ENCODE measurements at places on chromosomes 6 and 20.

DNA sequence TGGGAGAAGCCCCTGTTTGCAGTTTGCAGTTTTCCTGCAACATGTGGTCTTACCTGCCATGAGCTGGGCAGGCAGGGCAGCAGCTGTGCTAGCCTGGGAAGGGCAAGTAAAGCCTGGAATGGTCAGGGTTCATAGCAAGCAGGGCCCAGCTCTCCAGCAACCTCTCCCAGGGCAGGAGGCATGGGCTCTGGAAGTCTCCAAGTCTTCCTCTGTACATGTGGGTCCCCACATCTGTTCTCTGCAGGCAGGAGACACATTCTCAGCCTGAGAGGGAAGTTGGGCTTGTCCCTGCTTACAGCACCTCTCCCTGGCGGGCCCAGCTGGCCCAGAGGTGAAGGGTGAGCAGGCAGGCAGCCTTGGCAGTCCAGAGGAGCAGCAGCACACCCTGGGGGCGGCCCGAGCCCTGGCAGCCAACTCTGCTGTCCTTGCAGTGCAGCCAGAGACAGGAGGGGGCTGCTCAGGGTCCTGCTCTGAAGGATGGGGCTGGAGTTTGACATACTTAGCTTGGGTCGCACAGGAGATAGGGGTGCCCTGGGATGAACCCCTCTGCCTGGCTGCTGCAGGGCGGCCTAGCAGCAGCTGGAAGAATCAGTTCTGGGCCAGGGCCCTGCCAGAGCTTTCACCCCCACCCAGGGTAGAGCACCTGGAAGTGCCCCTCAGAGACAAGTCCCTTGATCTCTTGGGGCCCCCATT lies 176.0 kb downstream of the MRPL14 start:
- no peak for DNase-seq

- DNase-seq = no peak
These were observed 278.6 kb downstream of the TBC1D7 start for GRCh38 chr6:13049666-13050254.

- no peak for DNase-seq
These were observed 78.2 kb downstream of the UBE3D start for GRCh38 chr6:82987416-82987815.

GRCh38 chr20:8232332-8232731 lies 100.3 kb downstream of the PLCB1 start:
- no peak for DNase-seq

- no peak for DNase-seq
These were observed 82.3 kb downstream of the GPX5 start for GRCh38 chr6:28607990-28608389.

DNA sequence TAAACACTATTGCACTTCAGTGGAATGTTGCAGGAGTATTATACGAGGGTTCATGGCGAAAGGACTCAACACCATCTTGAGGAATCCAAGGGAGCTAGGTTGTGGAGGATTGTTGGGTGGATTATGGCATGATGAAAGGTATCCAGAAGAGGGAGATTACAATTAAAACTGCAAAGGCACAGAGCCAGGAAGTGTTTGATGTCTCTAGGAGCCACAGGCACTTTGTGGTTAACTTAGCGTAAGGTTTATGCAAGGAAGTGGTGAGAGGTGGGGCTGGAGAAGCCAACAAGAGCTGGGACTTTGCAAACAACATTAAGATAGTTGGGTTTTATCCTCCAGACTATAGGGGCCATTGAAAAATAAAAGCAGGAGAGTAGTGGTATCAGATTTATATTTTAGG lies 86.6 kb upstream of the TPD52L1 start:
- no peak for DNase-seq

- no peak for DNase-seq
These were observed 310.8 kb downstream of the QKI start for GRCh38 chr6:163725008-163725941.

DNA sequence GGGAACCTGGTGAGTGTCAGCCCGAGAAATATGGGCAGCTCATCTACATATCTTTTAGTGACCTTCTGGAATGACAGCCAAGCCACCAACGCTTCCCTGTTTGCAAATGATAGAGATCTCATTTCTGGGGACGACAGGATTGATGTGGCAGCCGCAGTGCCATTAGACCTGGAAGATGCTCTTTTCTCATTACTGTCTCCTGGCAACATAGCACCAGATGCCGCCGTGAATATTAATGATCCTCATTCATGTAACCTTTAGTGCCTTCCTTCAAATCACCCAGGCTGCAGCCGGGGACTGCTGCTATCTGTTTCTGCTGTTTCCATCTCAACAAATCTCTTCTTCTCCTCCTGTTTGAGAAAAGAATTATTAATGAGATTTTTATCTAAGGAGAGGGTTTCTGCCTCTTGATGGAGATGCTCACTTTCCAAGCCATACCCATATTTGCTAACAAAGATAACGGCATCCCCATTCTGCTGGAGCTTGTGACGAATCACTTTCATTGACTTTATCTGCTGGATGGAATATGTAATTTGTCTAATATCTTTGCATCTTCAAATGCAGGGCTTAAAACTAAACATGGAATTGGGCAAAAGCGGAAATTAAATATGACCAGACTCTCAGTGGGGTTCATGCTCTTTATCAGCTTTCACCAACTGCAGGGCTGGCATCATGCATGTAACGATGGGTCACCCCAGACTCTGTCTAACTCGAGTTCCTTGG lies 74.8 kb upstream of the KIF16B start:
- no peak for DNase-seq

DNA sequence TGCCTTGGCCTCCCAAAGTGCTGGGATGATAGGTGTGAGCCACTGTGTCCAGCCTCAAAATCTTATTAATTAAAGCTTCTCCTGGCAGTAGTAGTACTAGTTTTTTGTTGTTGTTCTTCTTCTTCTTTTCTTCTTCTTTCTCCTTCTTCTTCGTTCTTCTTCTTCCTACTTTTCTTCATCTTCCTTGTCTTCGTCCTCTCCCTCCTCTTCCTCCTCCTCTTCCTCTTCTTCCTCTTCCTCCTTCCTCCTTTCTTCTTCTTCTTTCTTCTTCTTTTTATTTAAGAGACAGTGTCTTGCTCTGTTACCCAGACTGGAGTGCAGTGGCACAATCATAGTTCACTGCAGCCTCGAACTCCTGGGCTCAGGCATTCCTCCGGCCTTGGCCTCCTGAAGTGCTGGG lies 17.2 kb upstream of the DEK start:
- no peak for DNase-seq

DNA sequence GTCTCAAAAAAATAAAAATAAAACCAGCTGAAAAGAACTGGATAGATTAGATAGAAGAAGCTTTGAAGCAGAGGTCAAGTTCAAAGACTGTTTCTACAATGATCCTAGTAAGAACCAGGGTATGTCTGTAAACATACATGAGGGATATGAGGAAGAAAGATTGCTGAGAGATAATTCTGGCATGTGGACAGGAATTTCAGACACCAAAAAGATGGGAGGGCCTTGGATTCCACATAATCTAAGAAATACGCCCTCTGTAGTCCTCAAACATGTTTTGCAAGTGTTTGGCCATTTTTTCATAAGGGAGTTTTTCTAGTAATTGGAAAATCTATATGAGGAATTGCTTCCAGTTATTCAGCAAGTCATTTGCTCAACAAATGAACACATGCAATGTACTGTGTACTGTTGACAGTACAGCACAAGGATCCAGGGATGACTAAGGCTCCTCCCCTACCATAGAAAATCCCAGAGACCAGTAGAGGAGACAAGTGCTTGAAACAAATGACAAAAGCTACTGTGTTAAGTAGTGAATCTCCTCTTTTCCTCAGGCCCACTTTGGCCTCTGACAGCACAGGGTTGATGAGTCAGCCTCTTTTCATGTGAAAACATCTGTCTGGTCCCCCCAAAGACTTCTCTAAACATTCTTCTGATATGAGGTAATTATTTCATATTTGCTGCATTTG lies 795.9 kb downstream of the MAFB start:
- DNase-seq = no peak

DNA sequence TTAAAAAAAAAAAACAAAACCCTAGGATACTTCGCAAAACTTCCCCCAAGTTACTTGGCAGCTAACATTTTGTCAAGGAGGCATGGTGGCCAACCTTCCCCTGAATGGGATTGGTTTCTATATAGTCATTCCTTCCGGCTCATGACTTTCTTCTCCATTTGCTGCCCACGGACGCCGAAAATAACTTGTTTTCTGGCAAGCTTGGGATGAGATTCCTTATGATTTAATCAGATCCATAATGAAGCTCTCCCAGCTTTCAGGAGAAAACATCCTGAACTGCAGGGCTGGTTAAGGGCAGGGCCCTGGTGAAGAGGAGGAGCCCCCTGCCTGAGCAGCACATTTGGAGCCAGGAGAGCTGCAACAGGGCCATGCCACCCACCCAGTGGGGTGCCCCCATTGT lies 49.9 kb downstream of the PPP1R16B start:
- DNase-seq = no peak

DNA sequence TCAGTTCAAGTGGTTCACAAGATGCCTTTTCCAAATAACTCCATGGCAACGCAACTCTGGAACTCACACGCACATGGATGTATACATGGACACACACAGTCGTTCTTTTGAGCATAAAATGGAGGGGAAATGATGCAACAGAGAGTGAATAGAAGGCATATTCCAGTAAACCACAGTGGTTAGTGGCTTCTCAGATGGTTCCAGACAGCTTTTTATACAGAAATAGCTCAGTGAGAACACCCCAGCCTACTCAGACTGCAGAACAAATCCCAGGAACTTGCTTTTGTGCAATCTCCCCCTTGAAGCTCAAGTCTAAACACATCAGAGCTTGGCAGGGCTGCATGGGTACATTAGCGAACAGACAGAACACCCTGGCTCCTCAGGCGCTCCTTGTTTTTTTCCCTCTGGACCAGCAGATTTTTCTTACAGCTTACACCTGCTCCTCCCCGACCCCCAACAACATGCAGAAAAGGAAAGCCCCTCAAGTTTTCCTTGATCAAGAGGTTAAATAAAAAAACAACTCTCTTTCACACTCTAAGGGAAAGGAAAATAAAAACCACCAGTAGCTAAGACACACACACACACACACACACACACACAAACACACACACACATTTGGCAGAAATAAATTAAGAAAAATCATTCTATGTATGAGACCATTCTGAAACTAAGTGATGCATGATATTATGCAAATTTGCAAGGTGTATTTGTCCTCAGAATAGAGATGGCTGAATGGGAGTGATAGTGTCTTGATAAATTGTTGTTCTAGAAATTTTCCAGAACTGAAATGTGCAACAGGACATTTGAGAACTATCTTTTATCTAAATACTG lies 51.2 kb upstream of the RANBP9 start:
- no peak for DNase-seq

- no peak for DNase-seq
These were observed 40.0 kb downstream of the COX4I2 start for GRCh38 chr20:31677553-31678260.

DNA sequence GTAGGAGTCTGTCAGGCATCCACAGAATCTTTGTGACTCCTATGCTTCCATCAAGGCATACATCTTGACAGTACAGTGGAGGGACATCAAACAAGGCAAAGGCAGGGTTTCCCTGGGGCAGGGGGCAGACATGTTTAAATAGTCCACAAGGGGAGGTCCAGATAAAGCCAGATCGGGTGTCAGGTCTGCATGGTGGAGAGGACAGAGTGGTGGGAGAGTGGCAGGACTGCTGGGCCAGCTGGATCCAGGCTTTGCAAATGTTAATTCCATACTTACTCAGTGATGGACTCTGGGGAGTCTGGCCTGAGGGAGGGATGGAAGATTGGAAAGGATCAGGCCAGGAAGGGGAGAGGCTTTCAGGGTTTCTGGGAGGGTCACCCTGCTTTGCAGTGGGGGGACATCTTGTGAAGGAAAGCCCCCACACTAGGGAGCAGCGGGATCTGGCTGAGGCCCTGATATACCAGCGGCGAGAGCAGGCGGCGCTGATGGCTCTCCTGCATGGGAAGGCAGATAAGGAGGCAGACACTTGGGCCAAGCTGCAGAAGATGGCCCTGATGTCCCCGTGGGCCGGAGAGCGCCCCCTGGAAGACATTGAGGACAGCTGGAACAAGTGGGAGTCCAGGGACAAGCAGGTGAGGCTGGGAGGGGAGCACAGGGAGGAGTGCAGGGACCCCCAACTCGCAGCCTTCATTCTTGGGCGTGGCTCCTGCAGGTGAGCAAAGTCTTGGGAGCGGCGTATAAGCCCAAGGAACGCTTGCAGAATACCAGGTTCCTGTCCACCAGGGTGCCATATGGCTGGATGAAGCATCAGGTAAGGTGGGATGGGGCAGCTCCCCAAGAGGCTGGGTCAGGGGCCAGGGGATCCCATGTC lies 44.6 kb downstream of the SUN5 start:
- no peak for DNase-seq

DNA sequence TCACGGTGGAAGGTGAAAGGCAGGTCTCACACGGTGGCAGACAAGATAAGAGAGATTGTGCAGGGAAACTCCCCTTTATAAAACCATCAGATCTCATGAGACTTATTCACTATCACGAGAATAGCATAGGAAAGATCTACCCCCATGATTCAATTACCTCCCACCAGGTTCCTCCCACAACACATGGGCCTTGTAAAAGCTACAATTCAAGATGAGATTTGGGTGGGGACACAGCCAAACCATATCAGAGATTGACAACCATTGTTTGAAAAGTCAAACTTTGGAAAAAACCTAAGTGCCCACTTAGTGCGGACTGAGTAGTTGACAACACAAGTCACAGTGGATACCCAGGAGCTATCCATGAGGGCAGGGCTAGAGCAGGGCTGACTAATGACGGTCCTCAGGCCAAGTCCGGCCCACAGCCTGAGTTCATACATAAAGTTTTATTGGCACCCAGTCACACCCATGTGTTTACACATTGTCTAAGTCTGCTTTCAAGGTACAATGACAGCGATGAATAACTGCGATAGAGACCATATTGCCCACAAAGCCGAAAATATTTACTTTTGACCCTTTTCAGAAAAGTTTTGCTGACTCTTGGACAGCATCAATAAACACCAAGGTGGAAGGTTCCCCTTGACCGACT lies 33.8 kb upstream of the PMEPA1 start:
- no peak for DNase-seq

DNA sequence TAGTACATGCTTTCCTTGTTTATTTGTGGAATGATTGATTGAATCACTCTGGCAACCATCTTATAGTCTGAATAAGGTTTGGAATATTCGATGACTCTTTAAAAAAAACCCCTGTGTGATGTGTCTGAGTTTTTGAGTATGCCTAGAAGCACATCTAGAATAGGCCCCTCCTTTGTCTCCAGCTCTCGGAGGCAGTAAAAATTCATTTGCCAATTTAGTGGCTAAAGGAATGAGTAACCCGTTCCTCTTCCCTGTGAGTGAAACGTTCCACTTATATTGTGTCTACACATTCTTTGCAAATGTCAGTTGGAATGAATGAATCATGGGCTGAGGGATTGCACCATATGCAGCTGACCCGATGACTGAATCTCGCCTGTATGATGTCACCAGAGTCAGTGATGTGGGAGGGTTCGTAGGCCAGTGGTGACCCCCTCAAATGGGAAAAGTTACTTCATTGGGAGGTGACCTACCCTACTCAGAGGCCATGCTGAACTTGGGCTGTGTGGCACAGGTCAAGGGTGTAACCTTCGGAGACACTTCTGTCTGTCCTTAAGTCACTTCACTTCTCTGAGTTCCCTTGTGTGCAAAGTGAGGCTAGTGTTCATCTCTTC lies 21.6 kb downstream of the MOCS3 start:
- no peak for DNase-seq

- no peak for DNase-seq
These were observed 15.5 kb downstream of the MYBL2 start for GRCh38 chr20:43682446-43682845.

GRCh38 chr6:158808442-158808833 lies 10.7 kb downstream of the EZR start:
- DNase-seq = no peak

Data from activated CD4-positive, CD25-positive, alpha-beta regulatory T cell treated with anti-CD3 and anti-CD28 coated beads, Interleukin-2, amount 50 U/mL, for 16 hours (primary cell).